ENCODE measurements at places on chromosomes 7 and 10. TPM values are rescaled to one million over a fixed set of nuclear protein-coding genes. Genes with fewer than 3 reads are reported as not detected.

- no peak for DNase-seq
These were observed 144.0 kb upstream of the RET start for GRCh38 chr10:42932735-42933447.

GRCh38 chr10:108230478-108231170, 1066.1 kb upstream of the SORCS1 start:
- DNase-seq, result no peak

- DNase-seq, result no peak
These were observed 262.5 kb upstream of the SORCS1 start for GRCh38 chr10:107427016-107427415.

GRCh38 chr10:96833220-96834001, 1.3 kb downstream of the LCOR start:
- peak; percentile 52 for DNase-seq

DNA sequence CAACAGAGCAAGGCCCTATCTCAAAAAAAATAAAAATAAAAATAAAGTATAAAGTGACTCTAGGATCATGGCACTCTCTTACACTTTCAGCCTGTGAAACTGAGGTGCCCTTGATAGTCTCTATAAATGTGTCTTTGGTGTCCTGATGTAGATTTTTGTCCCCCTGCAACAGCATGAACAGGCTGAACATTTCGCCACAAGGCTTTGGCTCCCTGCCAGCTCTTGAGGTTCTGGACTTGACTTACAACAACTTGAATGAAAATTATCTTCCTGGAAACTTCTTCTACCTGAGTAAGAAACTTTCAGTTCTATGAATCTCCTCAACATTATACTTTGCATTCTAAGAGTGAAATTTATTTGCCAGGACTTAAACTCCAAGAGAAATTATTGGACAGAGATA, 48.1 kb upstream of the BMS1 start:
- DNase-seq, result no peak

The RET gene
- 1.2 TPM for total RNA-seq

DNA sequence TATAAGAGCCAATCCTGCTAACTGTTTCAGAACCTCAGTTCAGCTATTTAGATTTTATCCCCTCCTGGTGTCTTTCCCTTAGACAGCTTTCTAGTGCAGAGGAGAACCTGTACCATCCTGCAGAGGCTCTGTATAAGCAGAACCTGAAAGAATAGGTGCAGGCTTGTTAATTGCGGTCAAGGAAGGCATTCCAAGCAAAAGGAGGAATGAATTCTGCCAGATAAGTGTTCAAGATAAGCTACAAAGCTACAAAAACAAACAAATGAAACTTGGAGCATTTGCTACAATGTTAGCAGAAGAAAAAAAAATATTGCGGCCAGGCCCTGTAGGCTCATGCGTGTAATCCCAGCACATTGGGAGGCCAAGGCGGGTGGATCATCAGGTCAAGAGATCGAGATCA, 32.6 kb upstream of the AGMO start:
- no peak for DNase-seq

The RASA4B gene
- total RNA-seq, result 8.9 TPM

DNA sequence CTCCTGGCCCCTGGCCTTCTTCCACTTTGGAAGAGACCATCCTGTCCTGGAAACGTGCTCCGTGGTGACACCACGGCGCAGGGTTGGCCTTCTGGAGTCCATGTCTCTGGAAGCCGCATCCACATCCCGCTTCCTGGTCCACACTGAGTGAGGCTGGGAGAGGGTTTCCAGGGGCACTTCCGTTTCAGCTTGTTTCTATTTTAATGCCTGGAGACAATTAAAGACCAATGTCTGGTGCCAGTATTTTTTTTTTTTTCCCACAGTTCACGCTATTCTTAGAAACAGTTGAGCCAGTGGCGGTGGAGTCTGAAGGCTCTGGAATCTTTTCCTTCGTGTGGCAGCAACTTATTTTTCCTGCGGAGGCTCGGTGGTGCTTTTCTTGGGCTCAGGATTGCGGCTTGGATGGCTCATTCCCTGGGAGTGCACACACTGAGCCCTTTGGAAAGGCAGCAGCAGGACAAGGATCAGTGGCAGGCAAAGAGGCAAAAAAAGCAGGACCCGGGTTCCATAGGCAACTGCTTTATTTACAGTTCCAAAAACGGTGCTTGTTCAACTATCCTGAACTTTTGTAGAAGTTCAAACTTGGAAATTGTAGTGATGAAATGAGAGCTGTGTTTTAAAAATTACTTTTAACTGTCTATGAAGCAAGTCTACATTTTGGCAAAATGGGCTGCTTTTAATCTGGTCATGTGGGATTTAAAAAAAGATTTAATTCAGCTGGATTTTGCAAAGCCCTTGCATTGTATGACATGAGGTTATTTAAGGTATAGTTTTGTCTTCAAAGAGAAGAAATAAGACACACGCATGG, 202.8 kb downstream of the BAMBI start:
- peak; percentile 59 for DNase-seq

DNA sequence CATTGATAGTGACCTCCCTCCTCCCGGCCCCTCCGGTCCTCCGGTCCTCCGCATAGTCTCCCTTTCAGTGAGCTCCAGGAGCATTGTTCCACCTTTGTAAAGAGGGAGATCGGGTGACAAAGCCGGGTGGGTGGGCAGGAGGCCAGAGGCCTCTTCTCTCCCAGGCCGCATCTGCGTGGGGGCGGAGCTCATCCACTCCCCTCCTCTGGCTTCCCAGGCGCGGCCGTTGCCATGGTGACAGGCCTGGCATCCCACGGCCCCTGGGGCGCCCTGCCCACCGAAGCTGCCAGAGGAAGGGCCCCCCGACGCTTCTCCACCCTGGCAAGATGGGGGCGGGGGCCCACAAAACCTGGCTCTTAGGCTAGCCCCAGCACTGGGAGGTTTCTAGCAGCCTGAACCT, 4.4 kb upstream of the FZD9 start:
- peak; percentile 60 for DNase-seq

DNA sequence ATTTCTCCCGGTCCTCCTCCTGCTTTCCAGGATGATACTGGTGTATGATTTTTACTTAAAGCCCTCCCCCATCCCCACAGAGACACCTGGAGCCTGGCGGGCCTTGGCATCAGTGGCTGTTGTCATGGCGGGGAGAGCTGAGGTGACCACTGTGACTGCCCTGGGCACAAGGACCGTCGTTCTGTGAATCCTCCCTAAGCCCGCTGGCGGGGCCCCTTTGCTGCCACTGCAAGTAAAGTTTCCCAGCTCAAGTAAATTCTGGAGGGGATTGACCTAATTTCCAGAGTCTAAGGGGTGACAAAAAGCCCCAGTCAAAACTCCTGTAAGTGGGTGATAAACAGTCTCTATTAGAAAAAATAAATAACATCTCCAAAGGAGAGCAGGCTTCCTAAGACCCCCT, 393.2 kb upstream of the PODXL start:
- DNase-seq, result no peak

Data from muscle of leg (tissue), 16 donors.